Cortex of kidney (tissue), 1 donor: ENCODE measurements at places on chromosomes 1 and 21.

- no peak for DNase-seq
Observed at GRCh38 chr1:208874915-208875314, 630.7 kb upstream of the PLXNA2 start.

GRCh38 chr1:226125097-226125630 lies 61.4 kb downstream of the ACBD3 start:
- no peak for DNase-seq

DNA sequence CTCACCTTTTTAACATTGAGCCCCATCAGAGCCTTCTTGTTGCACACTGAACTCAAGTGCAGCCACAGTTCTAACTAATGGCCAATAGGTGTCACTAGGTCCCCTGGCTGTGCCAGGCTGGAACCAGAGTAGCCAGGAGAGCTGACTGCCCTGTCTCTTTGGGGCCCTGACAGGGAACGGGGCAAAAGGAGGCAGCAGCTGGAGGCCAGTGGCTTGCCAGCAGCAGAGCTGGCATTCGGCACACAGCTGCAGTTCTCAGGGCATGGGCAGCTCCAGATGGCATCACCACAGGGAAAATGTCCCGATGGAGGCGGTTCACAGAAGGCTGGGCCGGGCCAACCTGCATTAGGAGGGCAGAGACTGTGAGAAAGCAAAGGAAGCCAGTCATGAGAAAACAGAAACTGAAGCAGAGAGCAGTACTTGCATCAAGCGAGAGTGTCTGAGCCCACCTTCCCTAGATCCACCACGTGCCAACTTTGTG lies 188.6 kb downstream of the FCRL5 start:
- DNase-seq: no peak

DNA sequence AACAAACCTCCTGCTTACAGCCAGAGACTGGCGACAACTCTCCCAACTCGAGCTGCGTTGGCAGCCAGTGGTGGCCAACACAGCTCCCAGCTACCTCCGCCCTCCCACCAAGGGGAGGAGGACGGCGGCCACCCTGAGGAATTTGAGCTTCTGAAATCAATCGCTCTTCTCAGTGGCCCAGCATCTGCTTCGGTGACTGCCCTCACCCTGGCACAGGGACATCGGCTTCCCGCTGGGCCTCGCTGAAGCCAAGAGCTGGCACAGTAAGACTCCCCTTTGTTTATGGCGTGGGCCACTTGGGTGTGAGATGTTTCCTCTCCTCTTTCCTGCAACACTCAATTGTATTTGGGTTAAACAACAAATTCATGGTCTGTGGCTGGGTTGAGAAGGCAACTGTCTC lies 136.2 kb downstream of the ZBTB18 start:
- no peak for DNase-seq

- DNase-seq: no peak
Observed at GRCh38 chr1:154786804-154787570, 83.1 kb downstream of the KCNN3 start.

DNA sequence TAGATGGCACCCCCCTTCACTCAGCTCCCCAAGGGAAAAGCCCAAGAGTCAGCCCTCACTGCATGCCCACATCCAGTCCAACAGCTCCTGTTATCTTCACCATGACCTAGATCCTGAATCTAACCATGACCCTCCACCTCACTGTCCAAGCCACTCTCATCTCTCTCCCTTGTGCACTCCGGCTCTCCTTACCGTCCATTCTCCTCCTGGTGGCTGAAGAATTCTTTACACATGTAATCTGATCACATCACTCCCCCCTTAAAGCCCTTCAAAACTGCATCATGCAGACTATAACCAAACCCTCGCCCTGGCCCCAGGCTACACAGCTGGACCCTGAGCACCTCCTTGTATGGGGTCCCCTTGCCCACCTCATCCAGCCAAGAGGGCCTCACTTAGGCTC lies 14.0 kb upstream of the PAQR7 start:
- no peak for DNase-seq

DNA sequence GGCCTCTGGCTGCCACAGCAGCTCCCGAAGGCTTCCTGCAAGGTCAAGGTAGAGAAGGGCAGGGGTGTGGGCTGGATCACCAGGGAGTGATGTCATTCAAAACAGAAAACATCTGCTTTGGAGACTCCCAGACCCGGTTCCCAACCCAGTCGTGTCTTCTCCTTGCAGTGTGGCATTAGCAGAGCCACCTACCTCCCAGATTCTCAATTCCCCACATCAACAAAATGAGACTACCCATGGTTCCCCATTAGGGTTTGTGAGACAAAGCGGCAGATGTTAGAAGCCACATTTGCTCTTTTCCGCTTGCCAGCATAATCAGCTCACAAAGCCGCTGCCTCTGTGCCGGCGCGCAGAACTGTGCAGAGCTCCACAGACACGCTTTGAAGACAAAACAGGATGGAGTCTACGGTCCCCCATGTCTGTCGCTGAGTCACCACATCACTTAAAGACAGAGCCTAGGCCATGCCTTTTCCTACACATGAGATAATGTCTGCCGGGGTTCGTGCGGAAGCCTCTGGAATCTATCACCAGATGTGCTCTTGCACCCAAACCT lies 12.5 kb downstream of the KIF17 start:
- no peak for DNase-seq

DNA sequence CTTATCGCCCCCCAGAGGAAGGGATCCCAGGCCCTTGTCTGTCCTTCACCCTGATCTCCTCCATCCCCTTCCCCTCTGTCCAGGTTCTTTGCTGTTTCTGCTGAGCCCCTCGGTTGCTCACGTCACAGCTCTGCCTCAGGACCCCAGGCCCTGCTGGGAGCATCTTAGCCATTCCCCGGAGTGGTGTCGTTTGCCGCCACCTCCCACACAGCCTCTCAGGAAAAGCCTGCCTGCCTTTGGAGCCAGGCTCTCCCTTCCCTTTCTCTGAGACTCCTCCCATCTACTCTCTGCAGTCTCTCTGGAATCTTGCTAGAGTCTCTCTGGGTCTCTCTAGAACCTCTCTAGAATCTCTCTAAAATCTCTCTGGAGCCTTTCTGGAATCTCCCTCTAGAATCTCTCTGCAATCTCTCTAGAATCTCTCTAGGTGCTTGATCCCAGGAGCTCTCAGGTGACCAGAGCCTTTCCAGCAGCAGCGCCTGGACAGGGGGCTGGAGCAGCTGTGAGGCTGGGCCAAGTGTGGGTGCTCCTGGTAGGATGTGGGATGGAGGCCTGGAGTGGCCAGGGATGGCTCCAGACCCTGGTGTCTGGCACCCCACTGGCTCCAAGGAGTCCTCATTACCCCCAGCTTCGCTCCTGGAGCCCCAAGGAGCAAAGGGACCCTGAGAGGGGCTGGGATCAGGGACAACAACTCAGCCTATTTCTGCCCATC lies 283.2 kb upstream of the VAMP3 start:
- DNase-seq: no peak

GRCh38 chr1:227437495-227438008 lies 119.3 kb upstream of the CDC42BPA start:
- DNase-seq: no peak

- DNase-seq: no peak
Observed at GRCh38 chr1:156726549-156727226, 1.6 kb upstream of the METTL25B start.

DNA sequence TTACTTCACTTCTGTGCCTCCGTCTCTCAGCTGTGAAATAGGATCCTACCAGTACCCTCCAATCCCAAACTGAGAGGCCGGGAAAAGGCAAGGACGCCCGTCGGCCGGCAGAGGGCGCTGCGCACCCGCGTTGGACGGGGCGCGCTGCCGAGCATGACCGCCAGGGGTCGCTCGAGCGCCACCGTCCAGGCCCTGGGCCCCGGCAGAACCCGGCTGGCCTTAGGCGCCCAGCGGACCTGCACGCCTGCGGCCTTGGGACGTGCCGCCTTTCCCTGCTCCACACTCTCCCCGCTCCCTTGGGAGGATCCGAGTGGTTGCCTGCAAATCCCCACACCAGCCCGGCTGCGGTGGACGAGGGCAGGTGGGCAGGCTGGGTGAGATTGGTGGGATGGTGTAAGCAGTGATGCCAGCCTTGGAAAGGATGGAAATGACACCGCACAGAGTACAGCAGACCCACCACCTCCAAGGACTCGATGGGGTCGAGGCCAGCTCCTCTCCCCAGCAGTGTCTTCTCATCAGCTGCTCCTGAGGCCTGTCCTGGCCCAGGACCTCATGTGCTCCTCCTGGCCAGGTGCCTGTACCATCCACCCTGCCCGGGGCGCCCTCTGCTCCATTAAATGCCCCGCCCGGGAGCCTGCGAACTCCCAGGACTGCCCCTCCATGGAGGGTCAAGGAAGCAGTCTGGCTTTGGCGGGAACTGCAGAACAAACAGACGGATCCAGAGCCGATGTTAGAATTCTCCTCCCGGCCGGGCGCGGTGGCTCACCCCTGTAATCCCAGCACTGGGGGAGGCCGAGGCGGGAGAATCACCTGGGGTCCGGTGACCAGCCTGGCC lies 47.4 kb upstream of the LBR start:
- no peak for DNase-seq

DNA sequence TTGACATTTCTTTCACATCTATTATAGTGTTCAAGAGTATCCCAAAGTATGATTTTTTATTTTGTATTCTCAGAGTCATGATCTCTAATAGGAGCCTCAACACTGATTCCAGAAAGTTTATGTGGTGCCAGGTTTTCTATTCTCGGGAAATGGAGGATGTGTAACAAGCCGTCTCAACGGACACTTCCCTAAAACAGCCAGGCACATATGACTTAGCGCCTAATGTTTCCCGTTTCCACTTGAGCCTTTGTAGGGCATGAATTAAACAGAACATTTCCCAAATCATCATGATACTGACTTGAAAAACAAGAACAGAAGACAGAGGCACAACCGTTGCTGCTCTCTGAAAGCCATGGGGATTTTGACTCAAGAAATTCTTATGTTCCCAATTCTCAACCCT lies 8.0 kb downstream of the CYYR1 start:
- no peak for DNase-seq

GRCh38 chr1:42456754-42457089 lies 379 bp downstream of the PPCS start:
- DNase-seq: no peak

- no peak for DNase-seq
Observed at GRCh38 chr21:38490411-38491020, 7.8 kb downstream of the ERG start.

DNA sequence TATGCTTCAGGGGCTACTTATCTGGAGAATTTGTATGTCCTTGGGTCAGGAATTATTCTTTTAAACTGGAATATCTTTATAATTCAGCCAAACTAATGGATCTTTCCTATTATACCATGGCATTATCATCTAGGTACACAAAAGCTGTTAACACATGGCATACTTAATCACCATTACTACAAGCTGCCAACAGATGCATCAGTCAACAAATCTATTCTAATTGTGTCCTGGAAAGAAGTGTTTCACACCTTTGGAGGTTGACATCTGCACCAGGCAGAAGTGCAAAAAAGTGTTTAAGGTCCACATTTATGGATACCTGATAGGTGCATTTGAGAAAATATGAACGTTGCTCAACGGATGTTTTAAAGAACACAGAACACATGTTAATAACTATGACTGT lies 470.2 kb upstream of the ADGRL2 start:
- DNase-seq: no peak

DNA sequence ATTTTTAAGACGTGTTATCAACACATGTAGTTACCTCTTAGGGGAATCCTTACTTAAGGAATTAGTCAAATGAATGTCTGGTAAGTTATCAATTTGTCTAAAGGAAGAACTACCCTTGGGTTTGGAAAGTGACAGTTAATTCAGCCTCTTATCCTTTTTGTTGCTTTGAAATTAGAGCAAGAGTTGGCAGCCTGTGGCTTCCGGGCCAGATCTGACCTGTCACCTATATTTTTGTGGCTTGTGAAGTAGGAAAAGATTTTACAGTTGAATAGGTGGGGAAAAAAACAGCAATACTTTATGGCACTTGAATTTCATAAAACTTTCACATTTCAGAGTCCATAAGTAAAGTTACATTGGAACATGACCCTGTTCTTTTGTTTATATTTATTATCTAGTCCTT lies 5.5 kb downstream of the MRPS6 start:
- DNase-seq: no peak

- no peak for DNase-seq
Observed at GRCh38 chr1:97893844-97894243, 27.0 kb downstream of the DPYD start.

GRCh38 chr1:18062185-18062584 lies 45.4 kb upstream of the IGSF21 start:
- DNase-seq: no peak

DNA sequence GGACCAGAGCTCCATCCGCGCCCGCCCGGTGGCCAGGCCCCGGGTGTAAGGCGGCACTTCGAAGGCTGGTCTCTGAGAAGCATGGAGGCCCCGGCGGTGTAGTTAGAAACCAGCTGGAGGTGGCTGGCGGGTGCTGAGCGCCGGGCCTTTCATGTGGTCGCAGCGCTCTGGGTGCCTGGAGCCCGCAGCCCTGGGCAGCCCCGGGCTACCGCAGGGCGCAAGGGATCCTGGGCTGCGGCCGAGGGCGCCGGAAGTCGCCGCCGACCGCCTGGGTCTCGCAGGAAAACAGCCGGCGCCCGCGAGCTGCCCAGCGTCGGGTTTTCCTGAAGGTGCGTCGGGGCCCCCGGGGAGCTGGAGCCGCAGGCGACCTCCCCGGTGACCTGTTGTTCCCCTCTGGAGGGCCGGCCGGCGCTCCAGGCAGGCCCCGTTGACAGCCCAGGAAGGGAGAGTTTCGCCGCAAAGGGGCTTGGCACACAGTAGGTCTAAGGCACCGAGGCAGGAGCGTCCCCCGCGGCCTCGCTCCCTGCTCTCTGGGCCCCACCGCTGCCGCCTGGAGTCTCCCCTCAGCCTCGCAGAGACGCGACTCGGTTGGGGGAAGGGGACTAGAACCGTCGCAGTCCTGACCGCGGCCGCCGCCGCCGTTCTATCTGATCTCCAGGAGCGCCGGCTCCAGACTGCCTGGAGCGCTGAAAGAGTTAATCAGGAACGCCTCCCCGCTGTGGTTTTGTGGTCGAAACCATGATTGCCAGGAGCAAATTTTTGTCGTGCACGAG lies 2.7 kb downstream of the GRHL3 start:
- DNase-seq: no peak

GRCh38 chr1:109816175-109816811 lies 52.6 kb upstream of the EPS8L3 start:
- no peak for DNase-seq
